ENCODE measurements at places on chromosomes 2 and 18. TPM values are rescaled to one million over a fixed set of nuclear protein-coding genes. Genes with fewer than 3 reads are reported as not detected.

DDX1 gene
- total RNA-seq = 108 TPM

DNA sequence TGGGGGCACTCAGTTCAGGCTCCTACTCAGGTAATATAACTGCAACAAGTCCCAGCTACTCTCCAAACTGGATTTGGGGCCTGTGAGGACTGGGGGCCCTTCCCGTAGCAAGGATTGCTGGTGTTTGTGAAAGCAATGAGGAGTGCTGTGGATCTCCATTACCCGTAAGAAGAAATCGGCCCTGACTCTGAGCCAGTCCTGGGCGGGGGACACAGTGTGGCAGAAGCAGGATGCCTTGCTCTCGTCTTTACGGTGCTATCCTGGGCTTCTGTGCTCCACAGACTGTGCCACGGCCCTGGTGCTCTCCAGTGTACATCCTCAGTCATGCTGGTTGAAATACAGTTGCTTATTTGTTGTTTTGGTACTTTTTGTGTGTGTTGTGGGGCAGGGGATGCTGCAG, 172.9 kb downstream of the NDUFA10 start:
- H3K27me3 ChIP-seq = no peaks in the 10 kb centered on the region
- no peaks in the 10 kb centered on the region for H3K4me1 ChIP-seq
- no peak for DNase-seq
- no peaks in the 10 kb centered on the region for H3K36me3 ChIP-seq

DNA sequence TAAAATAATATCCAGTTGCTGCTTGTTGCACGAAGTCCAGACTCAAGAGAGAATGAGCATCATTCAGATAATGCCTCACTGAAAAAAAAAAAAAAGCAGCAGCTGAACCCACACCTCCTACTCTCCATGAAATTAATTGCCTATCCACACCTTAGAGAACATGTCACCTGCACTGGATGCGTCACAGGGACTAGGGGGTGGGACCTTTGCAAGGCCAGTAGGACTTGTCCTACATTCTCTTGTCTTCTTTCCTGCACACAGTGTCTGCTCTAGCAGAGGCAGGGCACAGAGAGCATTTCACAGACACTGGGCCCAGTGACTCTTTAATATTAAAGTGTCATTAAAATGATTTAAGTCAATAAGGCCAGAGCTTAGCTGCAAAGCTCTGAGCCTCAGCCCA, at the start of gene ABCA12:
Gene ABCA12 (minus strand): TSS at position 148 of the 400 bp plus-strand sequence. CDS start 418 bp downstream, outside the sequence.
- H3K27me3 ChIP-seq = no peaks in the 10 kb centered on the region
- H3K4me1 ChIP-seq = no peaks in the 10 kb centered on the region
- H3K36me3 ChIP-seq = no peaks in the 10 kb centered on the region
- H3K4me3 ChIP-seq = no peak within 1 kb of the TSS
- DNase-seq = no peak

- no peak overlapping the region for H3K4me3 ChIP-seq
- DNase-seq = no peak
- H3K36me3 ChIP-seq = no peaks in the 10 kb centered on the region
- H3K27ac ChIP-seq = no peak overlapping the region
- H3K27me3 ChIP-seq = no peaks in the 10 kb centered on the region
These were observed 989.9 kb downstream of the DCDC2C start for GRCh38 chr2:4693266-4693665.

CLEC4F gene
- total RNA-seq = not detected

RANBP2 gene
- 82.0 TPM for total RNA-seq

DNA sequence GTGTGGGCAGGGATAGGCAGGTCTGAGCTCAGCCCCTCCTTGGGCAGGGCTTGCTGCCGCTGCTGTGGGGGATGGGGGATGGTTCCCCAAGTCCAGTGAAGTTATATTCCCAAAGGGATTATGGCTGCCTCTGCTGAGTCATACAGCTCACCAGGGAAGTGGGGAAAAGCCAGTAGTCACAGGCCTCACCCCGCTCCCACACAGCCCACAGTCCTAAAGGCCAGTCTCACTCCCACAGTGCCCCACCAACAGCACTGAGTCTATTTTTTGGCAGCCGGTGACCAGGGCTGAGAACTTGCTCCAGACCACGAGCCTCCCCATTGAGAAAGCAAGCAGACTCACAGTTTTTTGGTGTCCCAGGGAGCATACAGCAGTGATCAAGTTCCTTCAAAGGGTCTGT, 173.3 kb downstream of the OSR1 start:
- H3K4me3 ChIP-seq = no peak overlapping the region
- H3K4me1 ChIP-seq = no peaks in the 10 kb centered on the region
- no peaks in the 10 kb centered on the region for H3K36me3 ChIP-seq
- DNase-seq = no peak
- no peaks in the 10 kb centered on the region for H3K27me3 ChIP-seq

OTOS gene
- not detected for total RNA-seq

- H3K27me3 ChIP-seq = peaks cover 87% of the 10 kb centered on the region
- H3K4me1 ChIP-seq = peaks cover 27% of the 10 kb centered on the region
- peak overlapping the region; percentile 54 for H3K4me3 ChIP-seq
- no peak for DNase-seq
- no peak overlapping the region for H3K27ac ChIP-seq
- no peaks in the 10 kb centered on the region for H3K36me3 ChIP-seq
These were observed 2.3 kb downstream of the FEV start for GRCh38 chr2:218982586-218983262.

Measured in gastrocnemius medialis (tissue), 4 donors.